NCI-H82 (cell line): ENCODE measurements at places on chromosomes 3 and 15.
A peak's percentile ranks its signal among the peaks of the same experiment; 100 is the strongest.

DNA sequence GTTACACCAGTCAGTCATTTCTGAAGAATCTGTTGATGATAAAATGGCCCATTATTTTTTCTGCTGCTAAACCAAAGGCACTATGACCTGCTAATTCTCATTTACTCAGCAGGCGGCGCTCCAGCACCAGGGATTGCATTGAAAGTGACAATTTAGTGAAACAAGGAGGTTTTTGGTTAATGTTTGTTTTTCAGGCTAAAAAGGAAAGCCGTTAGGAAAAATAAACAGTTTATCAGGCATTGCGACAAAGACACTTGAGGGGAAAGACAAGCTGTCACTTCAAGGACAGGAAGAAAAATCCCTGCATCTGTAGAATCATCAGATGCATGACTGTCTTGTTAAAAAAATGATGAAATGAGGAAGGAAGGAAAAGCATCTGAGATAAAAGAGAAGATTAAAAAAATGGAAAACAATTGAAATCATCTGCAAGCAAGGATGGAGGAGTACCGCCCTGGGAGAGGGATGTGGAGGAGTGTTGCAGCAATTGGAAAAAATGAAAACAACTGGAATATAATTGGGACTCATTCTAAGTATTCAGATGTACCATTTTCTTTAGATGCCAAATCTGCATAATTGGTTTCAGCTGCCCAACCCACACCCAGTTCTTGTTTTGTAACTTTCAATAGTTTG lies 54.0 kb downstream of the NR1D2 start:
- DNase-seq, result peak; percentile 49

DNA sequence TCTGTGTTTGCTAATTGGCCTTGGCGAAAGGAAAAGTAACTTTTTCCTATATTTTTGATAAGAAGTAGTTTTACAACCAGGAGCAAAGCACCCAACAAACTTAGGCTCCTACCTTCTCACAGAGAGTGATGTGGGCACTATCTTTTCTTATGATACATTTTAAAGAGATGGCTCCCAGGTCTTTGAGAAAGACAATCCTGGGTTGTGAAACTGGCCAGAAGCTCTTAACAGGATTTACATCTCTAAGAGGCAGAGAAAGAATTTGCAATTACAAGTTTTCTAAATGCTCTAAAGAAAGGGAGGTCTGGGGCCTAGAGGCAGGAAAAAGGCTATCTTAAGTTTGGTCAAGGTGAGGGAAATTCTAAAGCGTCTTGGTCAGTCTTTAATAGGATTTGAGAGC lies 609.7 kb downstream of the VGLL3 start:
- peak; percentile 8 for DNase-seq

DNA sequence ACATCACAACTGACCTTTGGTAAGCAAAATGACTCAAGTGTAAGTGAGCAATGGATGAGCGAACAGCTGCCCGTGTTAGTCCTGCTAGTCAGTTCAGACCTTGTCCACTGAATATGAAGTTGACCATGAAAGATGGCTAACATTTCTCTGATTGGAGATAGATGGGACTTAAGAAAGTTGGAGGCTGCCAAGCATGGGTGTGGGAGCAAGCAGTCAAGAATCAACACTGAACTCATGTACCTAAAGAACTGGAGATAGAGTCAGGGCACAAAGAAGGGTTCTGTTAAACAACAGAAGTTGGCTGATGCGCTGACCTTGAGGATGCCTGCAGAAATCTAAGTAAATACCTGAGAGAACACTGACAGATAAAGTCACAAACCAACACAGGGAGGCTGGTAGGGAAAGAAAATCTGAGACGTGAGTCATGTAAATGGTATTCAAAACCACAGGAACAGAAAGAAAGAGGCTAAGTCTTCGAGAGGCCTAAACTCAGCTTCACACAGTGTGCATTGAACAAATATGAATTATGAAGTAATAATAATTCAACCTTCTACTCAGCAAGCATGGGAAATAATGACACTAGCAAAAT lies 30.7 kb upstream of the ANPEP start:
- no peak for DNase-seq

DNA sequence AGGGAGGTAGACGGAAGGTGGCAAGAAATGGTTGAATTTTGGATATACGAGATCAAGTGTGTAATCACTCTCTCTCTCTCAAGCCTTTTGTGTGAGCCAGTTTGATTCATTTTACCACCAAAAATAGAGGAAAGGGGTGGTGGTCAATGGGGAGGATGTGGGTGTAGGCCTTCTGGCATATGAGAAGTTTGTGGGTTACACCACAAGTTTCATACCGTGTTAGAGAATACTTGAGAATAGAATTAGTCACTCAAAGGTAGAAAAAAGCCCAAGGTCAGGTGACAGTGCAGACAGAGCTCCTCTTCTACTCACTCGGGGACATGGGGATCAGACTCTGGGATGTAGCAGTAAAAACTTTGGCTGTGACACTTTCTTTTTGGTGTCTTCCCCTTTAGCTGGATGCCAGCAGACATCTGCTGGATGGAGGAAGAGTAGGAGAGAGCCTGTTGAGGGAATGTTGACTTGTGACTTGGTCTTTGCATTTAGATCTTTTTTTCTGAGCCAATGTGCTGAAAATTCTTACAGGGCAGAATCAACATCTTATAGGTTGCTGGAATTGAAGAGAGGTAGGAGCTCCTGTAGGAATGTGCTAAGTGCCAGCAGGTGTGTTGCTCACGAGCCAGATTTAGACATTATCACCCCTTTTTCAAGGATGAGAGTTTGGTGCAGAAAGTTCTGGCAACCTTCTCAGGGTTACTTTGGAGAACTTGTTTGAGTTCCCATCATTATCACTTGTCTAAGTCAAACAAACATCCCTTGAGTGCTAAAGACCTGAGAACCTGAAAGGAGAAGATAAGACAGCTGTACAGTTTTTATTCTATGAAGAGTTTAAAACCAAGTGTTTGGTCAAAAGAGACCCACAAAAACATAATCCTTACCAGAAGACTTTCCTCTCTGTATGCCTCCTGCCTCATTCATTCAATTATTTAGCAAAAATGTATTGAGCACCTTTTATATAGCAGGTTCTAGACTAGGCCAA lies 43.9 kb upstream of the RYK start:
- DNase-seq, result no peak

- DNase-seq, result no peak
Observed at GRCh38 chr3:12507591-12508281, 23.5 kb downstream of the TSEN2 start.

GRCh38 chr15:34436126-34436955 lies 1.3 kb downstream of the GOLGA8A start:
- peak; percentile 3 for DNase-seq

DNA sequence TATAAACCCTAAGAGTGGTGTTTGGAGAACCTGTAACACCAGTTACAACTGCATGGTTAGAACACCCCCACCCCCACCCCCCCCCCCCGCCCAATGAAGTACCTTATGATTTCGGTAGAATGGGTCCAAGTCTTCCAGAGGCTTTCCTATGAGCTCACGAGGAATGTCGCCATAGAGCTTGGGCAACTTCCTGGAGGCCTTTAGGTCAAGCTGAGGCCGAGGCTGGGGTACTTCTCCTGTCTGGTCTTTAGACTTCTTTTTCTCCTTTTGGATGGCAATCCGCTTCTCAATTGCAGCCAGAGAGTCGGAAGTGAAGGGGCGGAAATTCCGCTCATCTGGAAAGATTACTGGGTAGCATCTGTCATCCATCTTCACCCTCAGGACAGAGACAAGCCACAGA lies 101.8 kb downstream of the SCN11A start:
- DNase-seq, result no peak

DNA sequence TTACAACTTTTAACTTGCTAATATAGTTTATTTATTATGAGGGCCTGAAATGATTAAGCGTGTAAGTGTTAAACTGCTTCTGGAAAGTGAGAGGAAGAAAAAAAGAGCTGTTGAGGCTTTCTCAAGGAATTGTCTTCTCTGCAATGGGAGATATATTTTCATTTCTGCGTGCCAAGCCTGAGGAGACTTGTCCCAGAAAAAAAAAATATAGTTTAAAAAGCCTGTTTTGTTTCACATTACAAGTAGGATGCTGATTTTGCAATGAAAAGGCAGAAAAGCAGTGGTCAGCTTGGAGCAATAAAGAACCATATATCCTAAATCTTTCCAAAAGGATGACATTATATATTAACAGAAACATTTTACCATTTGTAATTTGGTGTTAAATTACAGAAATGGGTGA lies 115.5 kb downstream of the GMNC start:
- no peak for DNase-seq

- no peak for DNase-seq
Observed at GRCh38 chr15:75346796-75347221, at the start of gene NEIL1. Gene NEIL1 (plus strand): TSS chr15:75347039. CDS start chr15:75348906, 1,867 bp downstream.

DNA sequence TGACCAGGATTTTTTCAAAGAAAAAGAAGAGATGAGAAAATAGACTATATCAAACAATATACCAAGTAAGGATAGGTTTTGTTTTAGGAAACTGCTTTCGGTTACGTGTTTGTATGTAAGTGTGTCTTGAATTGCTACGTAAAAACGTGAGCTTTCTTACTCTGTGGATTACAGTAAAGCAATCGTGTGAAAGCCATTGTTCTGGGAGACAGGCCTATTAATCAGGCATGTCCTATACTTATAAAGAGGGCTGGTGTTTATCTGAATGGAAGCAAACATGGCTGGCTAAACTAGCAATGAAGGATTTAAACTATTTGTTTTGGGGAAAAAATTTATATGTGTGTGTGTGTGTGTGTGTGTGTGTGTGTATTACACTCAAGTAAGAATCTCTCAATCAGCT lies 2.6 kb downstream of the EHHADH start:
- no peak for DNase-seq

GRCh38 chr3:176521531-176522175 lies 675.6 kb downstream of the TBL1XR1 start:
- no peak for DNase-seq

DNA sequence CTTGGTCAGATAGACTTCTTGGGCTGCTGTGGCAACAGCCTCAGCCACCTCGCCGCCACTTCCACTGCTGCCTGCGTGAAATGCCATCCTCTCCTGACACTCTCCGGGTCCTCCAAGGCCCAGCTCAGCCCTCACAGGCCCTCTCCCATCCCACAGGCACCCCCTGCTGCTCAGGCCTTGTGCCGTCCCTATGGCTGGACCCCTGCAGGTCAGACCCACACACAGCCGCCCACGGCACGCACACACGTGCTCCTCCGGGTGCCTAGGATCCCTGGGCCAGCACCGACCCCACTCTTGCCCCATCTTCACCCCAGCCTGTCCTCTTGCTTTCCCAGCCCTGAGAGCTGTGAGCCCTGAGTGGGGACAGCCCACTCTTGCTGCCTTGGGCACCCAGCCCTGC lies 19.7 kb downstream of the CFAP100 start:
- DNase-seq, result no peak

DNA sequence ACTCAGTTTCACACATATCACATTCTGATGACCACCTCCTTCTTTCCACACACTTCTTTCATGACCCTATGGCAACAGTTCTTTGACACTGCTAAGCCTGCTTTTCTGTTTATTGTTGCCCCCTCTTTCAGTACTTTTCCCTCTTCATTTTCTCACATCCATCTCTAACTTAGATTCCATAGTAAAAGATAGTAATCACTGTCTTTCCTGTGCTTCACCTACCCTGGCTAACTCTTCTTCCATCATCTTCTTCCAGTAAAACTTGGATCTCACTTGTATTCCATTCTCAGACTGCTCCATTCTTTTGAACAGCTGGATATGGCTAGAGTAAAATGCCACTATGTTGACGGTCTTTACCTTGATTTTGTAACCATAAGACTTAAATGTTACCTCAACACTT lies 632.6 kb upstream of the TGFBR2 start:
- DNase-seq, result no peak

DNA sequence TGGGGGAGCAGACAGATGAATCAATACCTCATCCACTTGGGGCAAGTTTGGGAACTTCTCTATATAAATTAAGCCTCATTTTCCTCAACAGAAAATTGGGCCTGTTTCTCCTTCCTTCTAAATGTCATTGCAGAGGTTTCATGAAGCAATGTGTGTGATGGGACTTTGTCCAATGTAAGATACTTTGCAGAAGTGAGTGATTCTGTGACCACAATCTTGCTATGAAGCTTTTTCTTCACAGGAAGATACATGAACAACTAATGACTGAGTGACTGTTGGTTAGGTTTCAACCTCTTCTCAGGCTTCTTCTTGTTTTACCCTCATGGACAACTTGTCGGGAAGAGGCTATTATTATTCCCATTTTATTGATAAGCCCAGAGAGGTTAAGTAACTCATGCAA lies 11.0 kb downstream of the TMEM45A start:
- no peak for DNase-seq

DNA sequence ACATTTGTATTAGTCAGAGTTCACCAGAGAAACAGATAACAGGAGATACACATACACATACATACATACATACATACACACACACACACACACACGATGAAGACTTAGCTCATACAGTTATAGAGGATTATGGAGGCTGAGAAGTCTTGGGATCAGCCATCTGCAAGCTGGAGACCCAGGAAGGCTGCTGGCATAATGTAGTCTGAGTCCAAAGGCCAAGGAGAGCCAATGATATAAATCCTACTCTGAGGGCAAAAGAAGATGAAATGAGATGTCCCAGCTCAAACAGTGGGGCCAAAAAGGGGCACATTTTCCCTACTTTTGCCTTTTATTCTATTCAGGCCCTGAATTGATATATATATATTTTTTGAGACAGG lies 6.4 kb upstream of the TTC14 start:
- peak; percentile 91 for DNase-seq

DNA sequence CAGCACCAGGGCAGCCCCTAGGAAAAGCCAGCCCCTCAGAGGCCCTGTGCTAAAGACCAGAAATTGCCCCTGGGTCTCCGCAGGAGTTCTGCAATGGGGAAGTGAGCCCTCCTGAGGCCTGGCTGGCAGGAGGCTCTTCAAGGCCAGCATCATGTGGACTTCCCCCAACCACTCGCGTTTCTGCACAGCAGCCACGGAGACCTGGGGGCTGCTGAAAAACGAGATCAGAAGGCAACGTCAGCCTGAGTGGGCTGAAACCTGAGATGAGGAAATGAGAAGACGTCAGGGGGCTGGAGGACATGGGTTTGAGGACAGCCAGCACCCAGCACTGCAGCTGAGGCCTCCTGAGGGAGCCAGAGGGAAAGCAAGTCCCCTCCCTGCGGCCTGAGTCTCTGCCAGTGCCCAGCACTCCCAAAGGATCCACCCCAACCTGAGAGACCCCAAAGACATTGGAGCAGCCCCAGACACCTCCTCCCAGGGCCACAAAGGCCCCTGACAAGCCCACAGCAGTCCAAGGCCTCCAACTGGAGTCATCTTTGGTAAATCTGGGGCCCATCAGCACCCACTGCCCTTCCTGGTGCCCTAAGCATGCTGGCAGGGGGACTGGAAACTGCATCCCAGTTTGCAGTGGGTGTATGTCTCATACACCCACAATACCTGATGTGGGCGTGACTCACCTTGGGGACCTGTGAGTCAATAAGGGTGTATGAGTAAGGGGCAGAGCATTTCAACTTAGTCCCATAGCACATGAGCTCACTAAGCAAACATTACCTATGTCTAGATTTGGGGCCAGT lies 29.2 kb upstream of the CYP11A1 start:
- DNase-seq, result no peak

GRCh38 chr3:31919528-31919927 lies 61.5 kb downstream of the OSBPL10 start:
- no peak for DNase-seq

- DNase-seq, result no peak
Observed at GRCh38 chr15:48721061-48721810, 75.7 kb upstream of the FBN1 start.

GRCh38 chr3:183913580-183913920 lies 28.9 kb upstream of the PARL start:
- DNase-seq, result no peak

GRCh38 chr3:61221759-61222362 lies 29.4 kb downstream of the FHIT start:
- no peak for DNase-seq

GRCh38 chr15:51331141-51331540 lies 7.3 kb downstream of the CYP19A1 start:
- no peak for DNase-seq
